ENCODE measurements at places on chromosomes 5 and 9.
A peak's percentile ranks its signal among the peaks of the same experiment; 100 is the strongest.

GRCh38 chr9:115035841-115036612, 81.9 kb downstream of the TNC start:
- no peak for DNase-seq

DNA sequence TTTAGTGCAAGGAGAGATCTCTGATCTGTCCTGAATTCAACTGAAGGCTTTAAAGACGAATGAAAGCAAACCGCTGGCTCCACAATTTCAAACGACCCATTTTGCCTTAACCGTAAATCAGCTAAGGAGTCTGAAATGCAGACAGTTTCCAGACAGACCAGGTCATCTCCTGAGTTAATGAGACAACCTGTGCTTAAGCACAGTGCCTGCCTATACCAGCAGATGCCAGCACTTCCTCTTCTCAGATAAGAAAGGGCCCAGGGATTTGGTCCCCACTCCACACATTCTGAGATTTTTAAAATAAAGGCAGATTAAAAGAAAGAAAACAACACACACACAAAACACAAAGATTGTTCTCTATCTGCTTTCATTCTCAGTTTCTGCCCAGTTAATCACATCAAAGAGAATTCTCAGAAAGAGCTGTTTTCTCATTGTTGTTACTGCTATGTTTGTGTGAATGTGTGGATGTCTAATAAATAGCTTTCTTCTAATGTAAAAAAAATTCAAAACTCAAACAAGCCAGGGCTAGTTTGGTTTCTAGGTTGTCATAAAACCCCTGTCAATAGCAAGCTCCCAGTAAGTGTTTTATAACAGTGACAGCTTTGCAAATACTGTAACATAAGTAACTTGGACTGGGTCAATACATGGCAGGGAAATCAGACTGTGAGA, 157.7 kb upstream of the SLC24A2 start:
- no peak for DNase-seq

GRCh38 chr5:96880444-96881164, 4.3 kb downstream of the ERAP2 start:
- DNase-seq, result no peak

GRCh38 chr9:137879566-137880150, 2.1 kb downstream of the CACNA1B start:
- no peak for DNase-seq

GRCh38 chr5:38673671-38674071, 117.2 kb upstream of the LIFR start:
- DNase-seq, result no peak

DNA sequence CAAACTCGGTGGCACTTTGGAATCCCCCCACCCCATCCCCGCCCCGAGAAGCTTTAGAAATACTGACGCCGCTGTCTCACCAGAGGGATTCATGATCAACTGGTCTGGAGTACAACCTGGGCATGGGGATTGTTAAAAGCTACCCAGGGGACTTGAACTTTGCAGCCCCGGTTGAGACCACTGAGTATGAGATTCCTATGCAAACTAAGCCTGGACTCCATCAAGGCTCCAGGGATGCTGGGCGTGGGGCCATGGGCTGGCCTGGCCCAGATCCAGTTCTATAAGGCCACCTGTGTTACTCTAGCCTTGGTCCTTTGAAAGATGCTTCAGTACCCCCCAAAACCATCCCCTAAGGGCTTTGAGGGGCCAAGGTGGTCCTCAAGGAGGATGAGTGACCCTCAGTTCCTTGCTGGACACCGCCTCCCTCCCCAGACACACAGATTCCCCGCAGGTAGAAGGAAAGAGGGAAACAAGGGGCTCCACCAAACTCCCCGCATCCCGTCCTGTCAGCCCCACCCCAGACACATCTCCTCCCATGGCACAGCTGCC, 68.5 kb downstream of the MRPL36 start:
- no peak for DNase-seq

DNA sequence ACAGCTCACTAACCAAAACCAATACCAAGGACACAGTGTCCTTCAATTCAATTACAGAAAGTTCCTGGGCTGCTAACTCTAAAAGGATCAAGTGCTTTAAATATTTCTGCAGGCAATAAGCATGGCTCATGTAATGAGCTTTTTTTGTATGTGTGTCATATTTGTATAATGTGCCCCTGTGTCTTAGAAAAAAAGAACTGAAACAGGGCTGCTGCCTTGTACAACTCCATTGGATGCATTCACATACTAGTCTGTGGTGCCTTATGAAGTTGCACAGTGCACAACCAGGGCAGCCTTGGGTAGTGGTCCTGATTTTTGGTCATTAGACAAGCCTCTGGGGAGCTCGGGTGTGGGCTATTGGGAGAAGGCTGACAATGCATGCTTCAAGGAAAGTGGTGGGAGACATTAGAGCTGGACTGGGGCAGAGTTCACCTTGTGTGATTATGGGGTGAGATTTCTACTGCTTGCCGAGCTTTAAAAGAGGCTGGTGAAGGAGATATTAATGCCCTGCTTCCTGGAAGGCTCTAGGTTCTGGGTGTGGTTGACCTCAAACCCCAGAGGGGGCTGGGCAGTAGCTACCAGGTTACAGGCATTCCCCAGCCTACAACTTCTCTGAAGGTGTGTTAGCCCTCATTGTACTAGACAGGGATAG, 3.6 kb upstream of the CPEB4 start:
- DNase-seq, result peak; percentile 41

- DNase-seq, result no peak
Observed at GRCh38 chr5:6755519-6755918, 42.3 kb downstream of the TENT4A start.

DNA sequence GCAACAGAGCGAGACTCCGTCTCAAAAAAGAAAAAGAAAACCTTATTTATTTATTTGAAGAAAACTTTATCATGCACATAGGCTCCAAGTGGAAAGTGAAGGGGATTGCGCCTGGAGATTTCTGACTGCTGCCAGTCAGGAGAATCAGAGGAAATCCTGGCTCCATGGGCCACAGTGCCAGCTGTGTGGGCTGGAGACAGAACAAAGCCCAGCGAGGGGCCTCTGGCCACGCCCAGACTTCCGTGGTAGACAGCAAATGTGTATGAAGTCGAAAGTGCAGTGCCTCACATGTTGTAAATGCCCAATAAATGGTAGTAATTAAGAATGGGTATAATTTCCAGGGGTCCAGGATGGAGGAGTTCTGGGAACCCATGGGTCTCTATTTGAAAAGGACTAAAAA, 75.8 kb upstream of the WWC1 start:
- no peak for DNase-seq

GRCh38 chr5:138212828-138213160, 329 bp downstream of the CDC23 start:
- no peak for DNase-seq

DNA sequence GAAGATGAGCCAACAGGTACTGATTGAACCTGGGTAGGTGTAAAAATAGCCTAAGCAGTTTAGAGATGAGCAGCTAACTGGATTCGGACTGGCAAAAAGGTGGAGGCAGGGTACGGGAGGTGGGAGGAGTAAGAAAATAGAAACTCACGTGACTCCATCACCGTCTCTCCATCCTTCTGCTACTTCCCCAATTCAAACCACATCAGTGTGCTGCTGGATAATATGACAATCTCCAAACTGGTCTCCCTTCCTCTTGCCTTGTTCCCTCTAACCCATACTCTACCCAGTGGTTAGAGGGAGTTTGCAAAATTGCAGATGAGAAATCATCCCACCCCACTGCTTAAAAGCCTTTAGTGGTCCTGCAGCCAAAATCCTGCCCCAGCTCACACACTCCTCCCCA, 42.7 kb downstream of the RIGI start:
- no peak for DNase-seq

- DNase-seq, result no peak
Observed at GRCh38 chr5:143059976-143060765, 290.0 kb downstream of the ARHGAP26 start.

- peak; percentile 73 for DNase-seq
Observed at GRCh38 chr9:131590907-131591844, 45.9 kb downstream of the PRRT1B start.

DNA sequence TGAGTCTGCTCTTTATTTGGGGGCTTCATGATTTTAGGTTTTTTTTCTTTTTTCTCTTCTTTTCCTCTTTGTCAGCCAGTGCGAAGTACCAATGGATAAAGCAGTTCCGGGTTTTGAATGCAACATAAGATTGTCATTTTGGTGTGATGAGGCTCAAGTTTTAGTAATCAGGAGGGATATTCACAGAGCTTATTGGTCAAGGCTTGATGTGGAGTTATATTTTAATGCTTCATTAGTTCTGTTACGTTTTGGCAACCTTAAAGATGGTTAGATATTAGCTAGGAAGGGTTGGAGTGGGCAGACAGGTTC, 1.4 kb downstream of the PIK3R1 start:
- DNase-seq, result no peak

DNA sequence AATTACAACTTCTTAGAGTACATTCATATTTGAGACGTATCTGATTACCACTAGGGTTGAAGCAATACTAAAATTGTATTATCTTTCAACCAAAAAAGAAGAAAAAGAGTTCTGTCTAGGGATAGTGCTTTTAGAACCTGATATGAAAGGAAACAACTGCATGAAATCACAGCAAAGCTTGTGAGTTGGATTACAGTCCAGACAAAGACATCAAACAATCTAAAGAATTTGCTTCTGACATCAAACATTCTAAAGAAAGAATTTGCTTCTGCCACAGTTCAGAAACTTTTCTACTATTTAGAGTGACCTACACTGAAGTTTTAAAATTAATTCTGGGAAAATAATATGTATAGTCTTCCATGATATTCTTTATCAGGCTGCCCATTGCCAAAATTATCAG, 1141.1 kb upstream of the ACO1 start:
- no peak for DNase-seq

GRCh38 chr9:102862478-102862877, 132.7 kb upstream of the CYLC2 start:
- no peak for DNase-seq

- DNase-seq, result no peak
Observed at GRCh38 chr5:86837610-86838009, 219.9 kb downstream of the COX7C start.

DNA sequence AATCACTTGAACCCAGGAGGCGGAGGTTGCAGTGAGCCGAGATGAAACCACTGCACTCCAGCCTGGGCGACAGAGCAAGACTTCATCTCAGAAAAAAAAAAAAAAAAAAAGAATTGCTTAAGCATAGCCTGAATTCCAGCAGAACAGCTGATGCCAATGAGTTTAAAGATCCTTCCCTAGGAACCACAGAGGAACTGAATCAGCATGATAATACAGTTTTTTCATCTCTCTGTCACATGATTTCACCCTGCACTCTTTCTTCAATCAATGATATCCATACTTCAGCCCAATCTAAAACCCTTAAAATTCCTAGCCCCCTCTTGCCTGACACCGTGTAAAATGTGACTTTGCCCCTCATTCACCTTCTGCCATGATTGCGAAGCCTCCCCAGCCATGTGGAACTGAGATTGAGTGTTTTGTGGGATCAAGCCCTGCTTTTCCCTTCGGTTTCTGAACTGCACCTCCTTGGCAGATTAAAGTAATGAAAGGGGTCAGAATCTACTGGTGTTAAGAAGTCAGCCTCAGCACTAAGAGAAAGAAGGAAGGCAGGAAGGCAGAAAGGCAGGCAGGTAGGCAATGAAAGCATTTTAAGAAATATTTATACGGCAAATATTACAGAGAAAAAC, 20.9 kb upstream of the DMXL1 start:
- no peak for DNase-seq

All from effector memory CD8-positive, alpha-beta T cell (primary cell).